ENCODE measurements at places on chromosomes 5 and 9.
A peak's percentile ranks its signal among the peaks of the same experiment; 100 is the strongest.

- DNase-seq = no peak
Measured at GRCh38 chr9:99573886-99574285, 247.8 kb upstream of the NR4A3 start.

DNA sequence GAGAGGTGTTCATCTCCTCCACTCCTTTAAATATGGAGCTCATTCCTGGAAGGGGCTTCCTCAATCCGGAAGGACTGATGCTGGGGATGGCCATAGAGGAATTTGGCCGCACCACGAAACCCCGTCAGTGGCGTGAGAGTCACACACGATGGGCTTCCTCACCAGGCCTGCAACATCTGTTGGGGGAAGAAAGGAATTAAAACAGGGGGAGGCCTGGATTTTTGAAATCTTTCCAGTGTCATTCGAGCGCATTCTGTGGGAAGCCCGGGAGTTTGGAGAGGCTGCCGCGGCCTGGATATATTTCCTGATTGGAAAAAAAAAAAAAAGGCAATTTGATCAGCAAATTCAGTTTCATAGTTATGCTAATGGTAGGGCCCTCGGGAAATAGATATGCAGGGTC is 76.3 kb upstream of the ORM1 start:
- DNase-seq = no peak

GRCh38 chr9:82458296-82458695 is 469.7 kb downstream of the SPATA31D1 start:
- DNase-seq = no peak

DNA sequence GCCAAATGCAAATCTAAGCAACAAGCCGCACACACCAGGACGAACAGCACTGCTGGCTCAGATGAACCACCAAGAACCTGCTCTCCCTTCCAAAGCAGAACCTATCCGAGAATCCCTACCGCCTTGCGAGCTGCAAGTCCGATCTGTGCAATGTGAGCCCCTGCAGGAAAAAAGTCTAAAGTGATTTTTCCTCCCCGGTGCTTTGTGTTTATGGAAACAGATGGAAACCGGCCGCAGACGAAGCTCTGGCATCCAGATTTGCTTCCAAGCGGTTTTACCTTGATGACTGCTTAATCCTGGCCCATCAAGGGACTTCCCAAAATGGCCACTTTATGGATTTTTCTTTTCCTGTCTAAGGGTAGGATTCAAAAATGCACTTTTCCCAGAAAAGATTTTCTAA is 112.5 kb downstream of the VAV2 start:
- no peak for DNase-seq

DNA sequence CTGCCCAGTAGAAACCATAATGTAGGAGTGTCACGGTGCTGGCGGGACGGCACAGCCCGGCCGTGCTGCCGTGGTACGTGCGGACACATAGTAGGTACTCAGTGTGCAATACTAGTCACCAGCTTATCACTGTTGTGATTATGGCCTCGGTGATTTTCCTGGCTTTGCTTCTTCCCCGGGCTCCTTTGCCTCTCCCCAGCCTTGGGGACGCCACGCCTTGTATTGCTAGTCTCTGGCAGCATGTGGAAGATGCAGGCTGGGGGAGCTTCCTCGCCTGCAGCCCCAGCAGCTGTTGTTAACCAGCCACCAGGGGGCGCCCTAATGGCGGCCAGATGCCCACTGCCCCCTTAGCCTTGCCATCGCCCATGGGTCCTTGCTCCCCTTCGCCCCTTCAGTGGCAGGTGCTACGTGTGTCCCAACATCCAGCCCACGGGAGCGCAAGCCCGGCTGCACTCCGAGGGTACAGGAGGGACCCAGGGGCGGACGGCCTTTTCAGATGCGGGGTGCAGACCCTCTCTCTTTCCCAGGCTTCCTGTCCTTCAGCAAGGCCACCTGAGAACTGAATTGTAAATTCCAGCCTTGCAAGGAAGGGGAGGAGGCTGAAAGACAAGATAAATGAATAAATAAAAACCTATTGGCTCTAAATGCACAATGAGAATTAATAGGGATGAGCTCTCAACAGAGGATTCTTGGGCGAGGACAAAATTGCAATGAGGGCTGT is 8.0 kb downstream of the NTNG2 start:
- DNase-seq = peak; percentile 54

DNA sequence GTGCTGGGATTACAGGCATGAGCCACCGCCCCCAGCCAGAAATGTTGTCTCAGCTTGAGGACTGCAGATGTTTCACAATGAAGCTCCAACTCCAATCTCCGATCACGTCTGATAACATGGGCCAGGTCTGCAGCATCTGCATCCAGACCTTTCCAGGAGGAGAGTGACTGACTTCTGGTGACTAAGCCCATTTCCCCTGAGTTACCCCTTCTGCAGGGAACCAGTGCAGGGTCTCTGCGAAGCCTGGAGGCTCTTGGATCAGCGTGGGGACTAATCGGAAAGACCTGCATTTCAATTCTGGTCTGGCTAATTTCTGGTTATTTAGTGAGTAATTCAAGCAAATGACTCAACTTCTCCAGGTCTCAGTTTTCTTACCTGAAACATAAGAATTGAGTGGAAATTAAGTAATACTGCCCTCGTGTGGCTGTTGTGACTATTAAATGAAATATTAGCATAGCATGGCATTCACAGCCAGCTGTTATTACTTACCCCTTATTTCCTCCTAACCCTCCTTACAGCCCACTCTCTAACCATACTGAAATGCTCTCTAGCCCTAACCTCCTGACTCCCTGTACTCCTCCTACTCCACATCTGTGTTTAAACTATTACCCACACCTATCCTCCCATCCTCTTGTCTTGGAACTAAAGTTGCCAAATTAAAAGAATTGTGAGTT is 2.2 kb upstream of the GNPDA1 start:
- DNase-seq = peak; percentile 36

DNA sequence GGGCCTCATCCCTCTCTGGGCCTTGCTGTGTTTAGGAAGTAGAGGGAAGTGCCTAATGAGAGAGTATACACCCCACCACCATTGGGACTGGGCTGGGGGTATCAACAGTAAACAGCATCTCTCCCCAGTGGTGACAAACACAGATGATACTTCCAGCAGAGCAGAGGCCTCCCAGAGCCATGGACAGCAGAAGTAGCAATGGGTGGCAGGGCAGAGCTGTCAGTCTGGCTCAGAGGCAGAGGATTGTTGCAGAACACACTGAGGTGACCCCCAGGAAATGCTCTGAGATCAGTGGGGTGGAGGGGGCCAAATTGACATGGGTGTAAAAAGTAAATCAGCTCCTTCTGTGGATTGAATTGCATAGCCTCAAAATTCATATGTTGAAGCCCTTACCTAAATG is 12.1 kb upstream of the P4HA2 start:
- DNase-seq = no peak

GRCh38 chr5:95284572-95285408 is at the start of gene MCTP1:
MCTP1 (minus strand) TSS chr5:95285094.
- DNase-seq = peak; percentile 12

DNA sequence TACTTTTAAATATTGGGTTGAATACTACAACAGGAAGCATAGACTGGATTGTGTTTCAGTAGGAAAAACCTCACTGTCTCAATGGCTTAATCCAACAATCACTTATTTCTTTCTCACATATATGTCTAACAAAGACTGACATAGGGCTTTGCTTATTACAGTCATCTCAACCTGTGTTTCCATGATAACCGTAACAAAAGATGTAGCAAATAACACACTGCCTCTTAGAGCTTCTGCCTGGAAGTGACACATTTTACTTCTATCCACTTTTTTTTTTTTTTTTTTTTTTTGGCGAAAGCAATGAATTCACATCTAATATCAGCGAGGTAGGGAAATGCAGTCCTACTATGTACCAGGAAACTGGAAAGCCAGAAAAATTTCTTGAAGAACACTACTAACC is 204.9 kb upstream of the CDKN2B start:
- DNase-seq = no peak

DNA sequence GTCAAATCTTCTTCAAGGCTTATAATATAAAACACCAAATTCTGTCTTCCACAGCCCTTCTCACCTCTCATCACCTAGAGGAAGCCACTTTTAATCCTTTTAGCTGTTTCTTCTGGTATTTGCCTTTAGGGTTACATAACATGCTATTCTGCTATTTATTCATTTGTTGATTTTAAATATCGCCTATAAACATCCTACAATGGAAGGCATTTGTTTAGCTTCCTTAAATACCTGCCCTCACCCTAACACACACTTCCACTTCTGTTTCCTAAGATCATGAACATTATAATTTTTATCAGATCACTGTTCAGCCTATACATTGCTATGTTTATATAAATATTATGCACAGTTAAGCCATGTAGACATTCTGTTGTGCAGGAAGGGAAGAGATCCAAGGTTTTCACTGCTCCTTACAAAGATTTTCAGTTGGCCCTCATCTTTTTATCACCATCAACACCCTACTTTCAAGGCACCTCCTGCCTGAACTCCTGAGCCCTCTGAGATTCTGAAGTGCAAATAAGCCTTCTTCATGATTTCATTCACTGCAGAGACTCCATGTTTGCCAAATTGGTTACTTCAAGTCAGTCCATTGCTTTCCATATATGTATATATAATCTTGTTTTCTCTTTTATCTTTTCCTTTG is 356.9 kb upstream of the ACTBL2 start:
- no peak for DNase-seq

DNA sequence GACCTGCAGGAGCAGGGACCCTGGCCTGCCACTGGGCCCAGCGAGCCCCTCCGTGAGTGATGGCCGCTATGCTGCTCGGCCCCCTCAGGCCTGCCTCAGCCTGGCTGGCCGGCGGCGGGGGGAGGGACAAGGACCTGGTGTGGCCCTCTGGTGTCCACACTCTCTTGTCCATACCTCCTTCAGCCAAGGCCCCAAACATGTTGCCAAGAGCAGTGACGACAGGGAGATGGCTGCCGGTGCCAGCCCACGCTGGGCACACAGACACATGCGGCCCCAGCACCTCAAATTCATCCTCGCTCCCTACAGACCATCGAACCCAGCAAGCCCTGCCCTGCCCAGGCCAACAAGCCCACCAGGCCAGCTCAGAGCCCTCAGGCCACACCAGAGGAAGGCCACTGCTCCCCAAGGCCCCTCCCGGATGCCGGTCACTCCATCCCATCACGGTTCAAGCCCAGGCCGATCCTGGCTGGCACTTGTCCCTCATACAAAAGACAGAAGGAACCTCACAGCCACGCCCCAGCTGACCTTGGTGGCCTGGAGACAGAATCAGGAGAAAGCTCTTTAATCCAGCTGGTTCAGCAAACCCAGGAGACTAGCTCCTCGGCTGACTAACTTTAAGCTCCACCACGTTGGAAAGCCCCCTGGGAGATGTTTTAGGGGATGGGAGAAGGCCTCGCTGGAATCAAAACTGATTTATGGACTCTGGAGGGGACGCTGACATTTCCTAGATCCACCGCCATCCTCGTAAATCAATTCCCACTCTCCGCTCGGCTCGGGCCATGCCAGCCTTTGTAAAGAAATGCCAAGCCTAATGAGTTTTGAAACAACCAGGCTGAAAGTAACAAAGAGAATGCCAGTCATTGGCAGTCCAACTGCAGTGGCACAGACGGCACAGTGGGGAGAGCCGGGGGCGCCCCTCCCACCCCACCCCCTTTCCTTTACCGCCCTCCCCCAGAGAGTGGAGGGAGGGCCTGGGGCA is 84.9 kb downstream of the VAV2 start:
- no peak for DNase-seq

GRCh38 chr5:124889850-124890249 is 143.4 kb upstream of the ZNF608 start:
- DNase-seq = no peak

DNA sequence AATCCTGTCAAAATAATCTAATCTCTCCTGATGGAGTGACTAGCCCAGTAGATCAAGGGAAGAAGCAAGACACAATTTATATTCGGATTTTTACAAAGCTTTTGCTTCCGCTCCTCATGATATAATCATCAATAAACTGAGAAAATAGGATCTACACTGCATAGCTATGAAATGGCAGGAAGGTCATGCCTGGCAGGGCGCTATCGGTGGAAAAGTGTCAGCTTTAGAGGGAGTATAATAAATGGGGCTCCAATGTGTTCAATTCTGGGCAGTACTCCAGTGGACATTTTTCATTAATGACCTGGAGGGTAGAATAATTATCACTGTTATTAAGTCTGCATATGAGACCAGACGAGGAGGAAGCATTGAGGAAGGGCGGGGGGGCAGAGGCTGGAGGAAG is 1013.3 kb upstream of the DMAC1 start:
- no peak for DNase-seq

- DNase-seq = no peak
Measured at GRCh38 chr5:55495216-55495615, 39.5 kb downstream of the PLPP1 start.

DNA sequence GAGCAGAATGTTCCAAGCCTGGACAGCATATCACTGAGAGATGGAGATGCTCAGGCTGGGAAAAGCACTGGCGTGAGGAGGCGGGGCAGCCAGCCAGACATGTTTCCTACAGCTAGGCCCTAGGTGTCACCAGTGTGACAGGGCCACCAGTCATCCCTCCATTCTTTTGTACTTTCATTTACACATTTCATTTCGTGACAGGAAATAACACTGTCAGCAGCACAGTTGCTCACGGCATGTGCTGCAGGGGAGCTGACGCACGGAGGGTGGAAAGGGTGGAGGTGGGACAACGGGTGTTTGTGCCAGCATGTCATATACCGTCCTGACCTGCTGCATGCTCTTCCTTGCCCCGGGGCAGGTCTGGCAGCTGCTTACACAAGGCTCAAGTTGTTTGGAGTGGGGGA is 14.8 kb upstream of the CEMIP2 start:
- peak; percentile 77 for DNase-seq

DNA sequence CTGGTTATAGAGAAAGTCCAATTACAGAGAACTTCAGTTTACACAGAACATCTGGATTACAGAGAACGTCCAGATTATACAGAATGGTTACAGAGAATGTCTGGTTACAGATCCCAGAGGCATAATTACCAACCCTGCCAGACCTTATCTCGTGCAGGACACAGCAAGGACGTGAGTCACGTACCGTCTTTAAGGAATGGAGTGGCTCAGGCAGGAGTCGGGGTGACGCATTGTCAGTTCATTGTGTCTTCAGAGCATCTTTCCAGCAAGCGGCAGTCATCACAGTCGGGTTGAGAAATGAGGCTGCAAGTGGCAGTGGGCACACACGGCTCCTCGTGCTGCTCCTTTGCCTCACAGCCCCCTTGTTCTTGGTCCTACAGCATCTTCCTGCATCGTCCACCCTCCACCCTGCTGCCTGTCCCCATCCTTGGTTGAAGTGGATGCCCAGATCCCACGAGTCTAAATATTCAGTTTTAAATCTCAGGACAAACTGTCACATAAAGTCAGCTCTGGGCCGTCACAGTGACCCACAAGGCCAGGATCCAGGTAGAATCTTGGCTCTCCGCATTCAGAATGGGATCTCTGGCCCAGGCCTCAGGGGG is 30.0 kb upstream of the SLC6A19 start:
- DNase-seq = no peak

DNA sequence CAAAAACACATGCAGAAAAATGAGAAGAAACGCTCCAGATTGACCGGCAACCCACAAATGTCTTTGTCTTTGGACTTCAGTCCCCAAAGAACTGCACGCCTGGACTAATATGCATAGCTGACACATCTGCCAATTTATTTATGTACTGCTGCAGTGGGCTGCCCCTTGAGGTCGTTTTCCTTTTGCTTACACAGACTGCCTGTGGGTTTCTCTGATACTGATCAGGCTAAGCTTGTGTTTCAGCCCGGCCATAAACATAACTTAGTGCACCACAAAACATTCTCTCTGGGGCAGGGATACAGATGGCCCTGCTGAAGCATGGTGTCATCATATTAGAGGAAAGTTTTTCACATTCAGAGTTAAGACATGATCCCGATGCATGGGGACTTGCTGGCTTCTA is 75.4 kb downstream of the NUDT12 start:
- DNase-seq = no peak

- DNase-seq = no peak
Measured at GRCh38 chr5:127447827-127448226, 69.6 kb upstream of the PRRC1 start.

- no peak for DNase-seq
Measured at GRCh38 chr9:134059188-134059641, 8.6 kb downstream of the BRD3 start.
